ENCODE measurements at places on chromosomes 2 and 18.

GRCh38 chr2:24623535-24623934, 132.5 kb downstream of the NCOA1 start:
- no peak for DNase-seq

GRCh38 chr2:237444071-237444470, 30.1 kb upstream of the COL6A3 start:
- no peak for DNase-seq

GRCh38 chr2:178811901-178812300, 4.7 kb upstream of the TTN start:
- DNase-seq = no peak

DNA sequence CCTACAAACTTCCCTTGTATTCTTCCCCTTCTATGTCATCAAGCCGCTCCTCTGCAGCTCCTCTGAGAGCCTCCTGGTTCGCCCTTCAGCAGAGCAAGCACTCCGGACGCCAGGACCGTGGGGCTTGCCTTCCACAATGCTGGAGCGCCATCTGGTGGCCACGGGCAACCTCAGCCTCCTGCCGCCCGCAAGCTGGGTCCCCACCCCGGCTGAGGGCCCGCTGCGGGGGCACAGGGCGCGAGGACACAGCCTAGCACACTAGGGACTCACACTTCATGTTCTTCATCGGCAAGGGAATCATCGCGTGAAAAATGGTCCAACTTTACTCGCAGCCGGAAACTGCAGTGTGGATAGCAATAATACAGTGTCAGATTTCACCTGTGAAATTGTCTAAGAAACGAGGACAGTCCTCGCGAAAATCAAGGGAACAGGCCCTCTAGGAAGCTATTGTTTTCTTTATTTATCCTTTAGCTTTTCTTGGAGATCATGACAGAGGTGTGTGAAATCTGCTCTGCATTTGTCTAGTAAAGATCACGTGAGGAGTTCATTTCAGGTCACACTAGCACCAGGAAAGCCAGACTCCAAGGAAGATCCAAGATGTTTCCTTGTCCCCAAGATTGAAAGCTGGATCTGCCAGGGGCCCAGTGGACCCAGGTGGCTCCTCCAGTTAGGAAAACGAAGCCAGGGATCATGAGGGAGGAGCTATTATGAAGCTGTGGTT, 5.8 kb downstream of the PRLH start:
- peak; percentile 86 for DNase-seq

GRCh38 chr2:151395509-151396374, 14.0 kb upstream of the RIF1 start:
- no peak for DNase-seq

DNA sequence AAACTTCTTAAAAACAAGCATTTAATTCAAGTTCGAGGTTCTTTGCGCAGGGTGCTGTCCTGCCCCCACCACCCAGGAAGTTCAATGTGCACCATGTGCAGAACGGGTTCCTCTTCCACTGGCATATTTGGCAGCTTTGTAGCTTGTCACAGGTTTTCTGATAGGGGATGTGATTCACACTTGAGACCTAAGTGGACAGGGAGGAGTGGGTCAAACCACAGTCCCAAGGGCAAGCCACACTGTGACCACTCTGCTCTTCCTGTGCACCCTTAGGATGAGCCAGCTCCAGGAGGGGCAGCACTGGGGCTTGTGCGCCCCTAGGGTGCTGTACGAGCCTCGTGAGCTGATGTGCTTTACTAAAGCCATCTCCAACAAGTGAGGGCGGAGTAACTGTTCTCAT, 82.5 kb downstream of the TGFA start:
- DNase-seq = no peak

DNA sequence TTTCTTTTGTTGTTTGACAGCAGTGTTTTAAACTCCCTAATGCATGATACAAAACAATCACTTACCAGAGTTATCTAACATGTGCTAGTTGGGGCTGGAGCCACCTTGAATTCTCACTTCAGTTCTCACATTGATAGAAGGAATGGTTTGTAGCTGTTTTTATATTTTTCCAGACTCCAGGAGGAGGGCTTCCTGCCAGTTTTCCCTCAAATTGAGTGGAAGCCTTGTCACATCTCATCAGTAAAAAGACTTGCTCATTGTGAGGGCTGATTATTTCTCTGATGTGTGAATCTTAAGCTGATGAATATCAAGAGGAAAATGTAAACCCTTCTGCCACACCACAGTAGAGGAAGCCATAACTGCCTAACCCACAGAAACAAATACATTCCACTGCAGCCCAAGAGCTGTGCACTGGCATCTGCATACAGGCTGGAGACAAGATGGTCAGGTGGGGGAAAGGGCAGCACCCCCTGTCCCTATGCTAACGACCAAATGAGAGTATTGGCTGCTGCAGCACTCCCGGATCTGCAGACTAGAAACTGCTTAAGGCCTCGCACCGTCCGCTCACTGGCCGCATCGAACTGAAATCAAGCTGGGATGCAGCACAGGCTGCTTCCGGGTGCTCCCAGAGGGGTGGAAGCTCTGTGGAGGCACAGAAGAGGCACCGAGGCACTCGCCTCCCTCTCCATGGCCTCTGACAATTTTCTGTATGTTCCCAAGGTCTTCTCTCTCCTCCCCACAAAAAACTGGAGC, 73.7 kb upstream of the TPO start:
- no peak for DNase-seq

- DNase-seq = peak; percentile 48
These were observed 5.4 kb downstream of the HS6ST1 start for GRCh38 chr2:128313091-128313836.

GRCh38 chr18:11108947-11109346, 40.4 kb downstream of the PIEZO2 start:
- no peak for DNase-seq

- DNase-seq = no peak
These were observed 51.4 kb upstream of the MRPL33 start for GRCh38 chr2:27720004-27720551.

- no peak for DNase-seq
These were observed 269.3 kb upstream of the SIX2 start for GRCh38 chr2:45278365-45279078.

DNA sequence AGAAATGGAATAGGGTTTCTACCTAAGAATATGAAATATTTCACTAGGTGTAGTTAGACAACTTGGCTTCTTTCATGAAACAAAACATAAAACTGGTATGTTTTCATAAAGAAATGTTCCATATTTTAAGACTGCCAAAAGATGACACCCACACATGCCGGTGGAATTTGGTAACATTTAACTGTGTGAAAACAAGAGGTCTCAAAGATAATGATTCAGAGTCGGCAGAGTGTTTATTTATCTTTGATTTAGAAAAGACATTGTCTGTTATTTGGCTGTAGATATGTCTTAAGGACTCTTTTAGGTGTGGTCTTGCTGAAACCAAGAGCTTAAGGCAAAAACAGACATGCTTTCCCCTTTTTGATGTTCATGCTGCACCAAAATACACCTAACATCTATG, 63.5 kb upstream of the FN1 start:
- DNase-seq = no peak

DNA sequence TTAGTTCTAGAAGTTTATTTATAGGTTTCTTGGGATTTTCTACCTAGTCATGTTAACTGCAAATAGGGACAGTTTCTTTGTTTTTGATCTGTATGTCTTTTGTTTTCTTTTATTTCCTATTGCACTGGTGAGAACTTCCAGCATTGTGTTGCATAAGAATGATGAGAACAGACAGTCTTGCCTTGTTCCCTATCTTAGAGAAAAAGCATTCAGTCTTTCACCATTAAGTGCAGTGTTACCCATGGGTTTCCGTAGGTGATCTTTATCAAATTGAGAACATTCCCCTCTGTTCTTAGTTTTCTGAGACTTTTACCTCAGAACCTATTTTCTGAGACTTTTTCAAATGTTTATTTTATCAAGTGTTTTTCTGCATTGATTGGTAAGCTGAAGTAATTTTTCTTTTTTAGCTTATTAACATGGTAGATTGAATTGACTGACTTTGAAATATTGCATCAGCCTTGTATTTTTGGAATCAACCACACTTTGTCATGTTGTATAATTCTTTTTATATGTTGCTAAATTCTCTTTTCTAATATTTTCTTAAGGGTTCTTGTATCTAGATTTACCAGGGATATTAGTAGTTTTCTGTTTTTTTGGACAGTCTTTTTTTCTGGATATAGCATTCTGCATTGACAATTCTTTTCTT, 17.2 kb downstream of the MFSD6 start:
- no peak for DNase-seq

GRCh38 chr2:198873503-198874471, 584.0 kb downstream of the SATB2 start:
- DNase-seq = no peak

GRCh38 chr2:1758171-1758570, 13.9 kb upstream of the PXDN start:
- DNase-seq = no peak

GRCh38 chr2:28367667-28368356, 24.8 kb upstream of the FOSL2 start:
- DNase-seq = no peak

GRCh38 chr2:199228887-199229819, 228.6 kb downstream of the SATB2 start:
- DNase-seq = no peak

DNA sequence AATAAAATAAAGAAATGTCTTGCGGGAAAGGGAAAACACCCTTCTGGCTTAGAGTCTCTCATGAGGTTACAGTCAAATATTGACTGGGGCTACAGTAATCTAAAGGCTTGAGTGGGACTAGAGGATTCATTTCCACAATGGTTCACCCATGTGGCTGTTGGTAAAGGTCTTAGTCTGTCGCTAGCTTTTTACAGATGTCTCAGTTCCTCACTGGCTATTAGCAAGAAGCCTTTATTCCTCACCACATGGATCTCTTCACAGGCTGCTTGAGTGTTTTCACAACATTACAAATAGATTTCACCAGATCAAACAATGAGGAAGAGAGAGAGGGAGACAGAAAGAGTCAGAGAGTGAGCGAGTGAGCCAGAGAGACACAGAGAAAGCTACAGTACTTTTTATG, 8.3 kb upstream of the ZC3H15 start:
- DNase-seq = no peak

- DNase-seq = peak; percentile 21
These were observed 47.3 kb upstream of the NDUFV2 start for GRCh38 chr18:9055185-9055584.

- no peak for DNase-seq
These were observed 225.1 kb downstream of the TFCP2L1 start for GRCh38 chr2:121059651-121060649.

GRCh38 chr18:49020621-49021021, 69.9 kb upstream of the SMAD7 start:
- no peak for DNase-seq

GRCh38 chr2:54966165-54966832, 84.0 kb downstream of the RTN4 start:
- DNase-seq = no peak

GRCh38 chr2:103512442-103512841, 750.6 kb downstream of the TMEM182 start:
- no peak for DNase-seq

- DNase-seq = no peak
These were observed 63.8 kb upstream of the GALNT3 start for GRCh38 chr2:165857876-165858275.

DNA sequence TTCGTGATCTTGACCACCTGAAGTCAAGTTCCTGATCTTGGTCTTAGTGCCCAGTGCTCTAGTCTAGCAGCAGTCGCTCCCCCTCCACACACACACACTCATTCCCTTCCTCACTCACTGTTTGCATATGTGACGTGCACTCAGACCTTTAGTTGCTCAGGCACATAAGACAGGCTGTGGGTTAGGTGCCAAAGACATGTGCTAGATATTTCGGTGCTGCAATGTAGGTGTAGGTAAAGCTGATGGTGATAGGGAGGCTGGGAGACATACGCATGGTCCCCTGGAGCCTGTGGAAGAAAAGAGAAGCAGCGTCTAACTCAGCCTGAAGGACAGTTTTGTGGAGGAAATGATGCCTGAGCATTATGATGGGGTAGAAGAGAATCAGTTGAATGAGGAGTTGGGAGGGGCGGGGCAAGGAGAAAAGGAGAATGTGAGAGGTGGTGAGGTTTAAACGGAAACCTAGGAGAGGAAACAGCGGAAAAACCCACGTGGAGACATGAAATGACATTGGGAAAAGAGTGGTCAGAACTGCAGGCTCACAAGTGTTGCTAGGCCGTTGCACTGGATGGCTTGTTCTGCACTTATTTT, 3.8 kb downstream of the TTC39C start:
- no peak for DNase-seq

- no peak for DNase-seq
These were observed 18.4 kb upstream of the CPO start for GRCh38 chr2:206920951-206921350.

DNA sequence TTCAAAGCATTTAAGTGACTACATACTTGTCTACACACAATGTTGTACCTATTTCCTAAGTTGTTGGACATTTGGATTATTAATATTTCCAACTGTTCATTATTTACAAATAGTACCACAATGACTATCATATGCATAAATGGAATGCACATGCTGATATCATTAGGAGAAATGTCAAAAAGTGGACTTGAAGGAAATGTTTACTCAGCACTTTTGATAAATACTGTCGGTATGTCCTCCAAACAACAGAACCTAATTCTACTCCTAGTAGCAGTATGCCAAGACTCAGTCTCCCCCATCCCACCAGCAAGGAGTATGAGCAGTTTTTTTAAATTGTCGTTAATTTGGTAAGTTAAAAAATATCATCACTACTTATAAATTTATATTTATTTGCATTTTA, 116.8 kb downstream of the L3MBTL4 start:
- no peak for DNase-seq

- no peak for DNase-seq
These were observed 204 bp downstream of the FAM110C start for GRCh38 chr2:46131-46470.
